ENCODE measurements at places on chromosomes 7 and 10.

DNA sequence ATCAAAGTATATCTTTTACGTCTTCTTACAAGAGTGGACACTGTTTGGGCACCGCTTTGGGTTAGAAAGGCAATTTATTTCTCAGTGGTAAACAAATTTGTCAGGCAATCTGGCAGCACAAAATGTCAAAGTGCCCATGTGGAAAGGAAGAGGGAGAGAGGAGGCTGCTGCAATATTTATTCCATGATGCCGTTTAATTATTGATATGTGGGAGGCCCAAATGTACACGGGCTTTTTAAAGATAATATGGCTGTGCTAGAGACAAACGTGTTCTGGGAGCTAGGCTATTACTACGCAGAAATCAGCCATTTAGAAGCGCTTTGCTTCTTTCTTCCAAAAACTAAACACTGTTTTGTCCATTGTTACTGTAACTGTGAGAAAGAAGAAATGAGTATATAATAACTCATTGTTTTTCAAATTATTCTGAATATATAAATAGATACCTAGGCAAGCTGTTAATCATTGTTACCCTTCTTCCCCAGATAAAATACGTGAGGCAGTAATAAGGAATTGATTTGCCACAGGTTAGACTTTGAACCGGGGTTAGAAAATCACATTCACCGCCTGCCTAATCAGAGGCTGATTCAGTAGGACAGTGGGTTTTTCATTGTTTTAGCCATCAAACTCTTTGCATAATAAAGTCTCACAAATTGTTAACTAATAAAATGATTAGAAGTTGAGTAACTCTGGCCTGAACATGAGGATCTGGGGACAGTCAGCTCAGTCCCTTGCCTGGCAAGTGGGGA is 116.5 kb upstream of the FRMD4A start:
- no peaks in the 10 kb centered on the region for H3K4me1 ChIP-seq
- no peaks in the 10 kb centered on the region for H3K36me3 ChIP-seq
- H3K27ac ChIP-seq, result no peak overlapping the region
- H3K27me3 ChIP-seq, result peaks cover 8% of the 10 kb centered on the region

- peaks cover 3% of the 10 kb centered on the region for H3K27me3 ChIP-seq
- H3K36me3 ChIP-seq, result no peaks in the 10 kb centered on the region
- H3K4me3 ChIP-seq, result no peak overlapping the region
These were observed 11.5 kb downstream of the OR6B1 start for GRCh38 chr7:144011458-144012230.

- no peaks in the 10 kb centered on the region for H3K4me1 ChIP-seq
- no peaks in the 10 kb centered on the region for H3K27me3 ChIP-seq
- H3K36me3 ChIP-seq, result no peaks in the 10 kb centered on the region
- DNase-seq, result no peak
- H3K27ac ChIP-seq, result peak overlapping the region; percentile 3
These were observed 157.9 kb upstream of the ZMIZ1 start for GRCh38 chr10:78910886-78911285.

GRCh38 chr7:2068693-2069471 is 163.9 kb downstream of the MAD1L1 start:
- no peaks in the 10 kb centered on the region for H3K27me3 ChIP-seq
- peaks cover 5% of the 10 kb centered on the region for H3K36me3 ChIP-seq
- H3K4me3 ChIP-seq, result no peak overlapping the region
- no peak for DNase-seq

Data from activated CD8-positive, alpha-beta T cell treated with anti-CD3 and anti-CD28 coated beads, Interleukin-2, amount 10 ng/mL, durations not matched to agents 7 days and 5 days (primary cell).